Heart right ventricle (tissue), 16 donors: ENCODE measurements at places on chromosomes 1 and 21.

DNA sequence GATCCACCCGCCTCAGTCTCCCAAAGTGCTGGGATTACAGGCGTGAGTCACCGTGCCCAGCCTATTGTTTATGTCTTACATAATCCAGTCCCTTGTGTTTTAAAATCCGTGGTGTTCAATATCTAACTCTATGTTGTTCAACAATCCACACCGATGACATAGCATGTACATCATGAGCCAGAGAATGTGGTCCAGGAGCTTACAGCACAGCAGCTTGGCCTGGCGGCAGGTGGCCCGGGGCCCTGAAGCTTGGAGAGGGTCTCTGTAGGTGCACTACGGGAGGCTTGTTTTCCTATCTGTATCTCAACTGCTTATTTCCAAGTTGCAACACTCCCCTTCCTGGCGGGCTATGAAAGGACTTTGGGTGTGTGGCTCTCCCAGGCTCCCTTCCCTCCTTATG lies 138.4 kb downstream of the ADSS2 start:
- DNase-seq = no peak

- no peak for DNase-seq
These were observed 31.3 kb downstream of the SLC2A1 start for GRCh38 chr1:42927274-42927841.

- DNase-seq = peak; percentile 25
These were observed at the start of gene FYB2 for GRCh38 chr1:56819387-56819899. FYB2 (minus strand) TSS chr1:56819404; CDS start chr1:56819290, 114 bp downstream.

GRCh38 chr21:45932922-45933502 lies 48.6 kb upstream of the COL6A1 start:
- no peak for DNase-seq

GRCh38 chr1:15413563-15414444 lies 4.1 kb downstream of the EFHD2 start:
- DNase-seq = no peak

DNA sequence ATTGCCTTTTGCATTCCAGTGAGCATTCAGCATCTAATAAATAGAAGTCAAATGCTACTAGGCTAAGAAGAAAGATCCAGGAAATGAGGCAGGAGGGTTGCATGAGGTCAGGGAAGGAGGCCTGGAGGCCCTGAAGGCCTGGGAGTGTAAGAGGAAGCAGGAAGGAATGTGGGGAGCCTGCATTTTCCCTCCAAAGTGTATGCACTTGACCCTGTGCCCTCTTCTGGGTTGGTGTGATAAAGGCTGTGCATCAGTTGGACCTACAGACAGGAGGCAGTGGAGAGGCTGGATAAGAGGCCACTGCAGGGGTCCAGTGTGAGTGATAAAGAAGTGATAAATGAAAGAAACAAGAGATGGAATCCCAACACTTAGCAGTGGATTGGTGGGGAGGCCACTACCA lies 20.4 kb downstream of the KIAA1614 start:
- DNase-seq = no peak

DNA sequence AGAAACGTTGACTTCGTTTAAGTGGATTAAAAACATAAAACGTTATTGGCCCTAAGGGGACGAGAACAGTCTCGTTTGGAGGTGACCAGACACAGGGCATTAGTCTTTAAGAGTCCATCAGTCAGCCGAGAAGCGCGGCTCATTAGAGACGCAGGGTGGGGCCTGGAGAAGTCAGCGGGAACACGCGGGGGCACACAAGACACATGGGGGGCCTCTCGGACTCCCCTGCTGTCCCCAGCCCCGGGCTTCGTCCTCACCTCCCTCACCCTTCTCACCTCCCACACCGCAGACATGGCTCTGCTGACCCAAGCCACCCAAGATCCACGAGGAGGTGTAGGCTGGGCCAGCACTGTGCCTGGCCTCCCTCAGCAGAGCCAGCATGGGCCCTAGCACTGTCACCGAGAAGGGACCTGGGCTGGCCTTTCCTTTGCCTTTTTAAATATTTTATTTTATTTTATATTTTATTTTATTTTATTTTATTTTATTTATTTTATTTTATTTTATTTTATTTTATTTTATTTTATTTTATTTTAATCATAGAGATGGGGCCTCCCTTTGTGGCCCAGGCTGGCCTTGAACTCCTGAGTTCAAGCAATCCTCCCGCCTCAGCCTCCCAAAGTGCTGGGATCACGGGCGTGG lies 48.9 kb downstream of the MORN1 start:
- DNase-seq = peak; percentile 6

GRCh38 chr1:39139723-39140360 lies 64.7 kb upstream of the MACF1 start:
- DNase-seq = no peak

- no peak for DNase-seq
These were observed 173.7 kb downstream of the GABPA start for GRCh38 chr21:25908495-25908894.

GRCh38 chr1:9292361-9293240 lies at the start of gene SPSB1:
SPSB1 (plus strand) TSS chr1:9292894; CDS start chr1:9355892, 62,998 bp downstream.
- DNase-seq = peak; percentile 74

GRCh38 chr1:106266786-106267185 lies 789.7 kb upstream of the PRMT6 start:
- no peak for DNase-seq

GRCh38 chr1:214349781-214350180 lies 68.8 kb downstream of the SMYD2 start:
- no peak for DNase-seq

DNA sequence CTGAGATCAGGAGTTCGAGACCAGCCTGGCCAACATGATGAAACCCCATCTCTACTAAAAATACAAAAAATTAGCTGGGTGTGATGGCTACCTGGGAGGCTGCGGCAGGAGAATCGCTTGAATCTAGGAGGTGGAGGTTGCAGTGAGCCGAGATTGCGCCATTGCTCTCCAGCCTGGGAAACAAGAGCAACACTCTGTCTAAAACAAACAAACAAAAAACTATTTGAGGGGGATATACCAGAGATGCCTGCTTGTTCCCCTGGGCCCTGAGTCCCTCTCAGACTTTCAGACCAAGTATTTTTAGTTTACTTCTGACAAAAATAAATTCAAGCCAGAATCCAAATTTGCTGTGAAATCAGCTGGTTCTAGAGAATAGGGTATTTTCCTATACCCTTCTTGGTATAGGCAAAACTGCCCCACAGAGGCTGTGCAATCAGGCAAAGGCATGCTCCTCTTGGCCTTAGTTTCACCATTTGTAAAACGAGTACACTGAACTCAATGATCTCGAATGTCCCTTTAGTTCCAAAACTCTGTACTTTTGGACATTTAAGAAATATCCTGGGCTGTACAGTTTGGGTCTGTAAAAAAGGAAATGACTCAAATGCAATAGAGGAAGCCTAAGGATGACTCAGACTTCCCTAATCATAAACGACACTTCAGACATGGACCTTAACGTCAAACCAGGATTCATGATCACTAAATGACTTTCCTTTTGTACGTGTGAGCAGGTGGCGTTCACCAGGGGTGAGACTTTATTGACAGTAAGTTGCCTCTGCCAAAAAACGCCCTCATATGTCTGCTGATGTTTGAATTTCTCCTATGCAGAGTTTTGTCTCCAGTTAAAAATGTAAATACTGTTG lies 16.1 kb downstream of the ENSA start:
- no peak for DNase-seq

- DNase-seq = no peak
These were observed 32.2 kb downstream of the FMO3 start for GRCh38 chr1:171122893-171123292.

DNA sequence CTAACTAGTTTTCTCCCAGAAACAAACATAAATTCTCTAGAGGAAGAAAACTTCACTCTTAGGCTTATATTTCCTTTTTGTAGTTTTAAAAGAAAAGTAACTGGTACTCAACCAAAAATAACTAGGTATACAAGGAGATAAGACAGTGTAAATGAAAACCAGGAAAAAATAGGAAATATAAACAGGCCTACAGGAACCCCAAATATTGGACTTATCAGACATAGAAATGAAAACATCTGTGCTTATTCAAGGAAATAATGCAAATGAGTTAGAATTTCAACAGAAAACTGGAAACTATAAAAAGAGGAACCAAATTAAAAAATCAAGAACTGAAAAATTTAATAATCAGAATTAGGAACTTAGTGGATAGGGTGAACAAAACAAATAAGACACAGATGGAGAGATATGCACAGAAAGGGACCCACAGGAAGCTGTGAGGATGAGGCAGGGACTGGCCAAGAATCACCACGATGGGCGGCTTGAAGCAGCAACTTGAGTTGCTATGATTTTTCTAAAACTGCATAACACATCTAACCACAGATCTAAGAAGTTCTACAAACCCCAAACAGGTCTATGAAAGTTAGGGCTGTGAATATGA lies 67.5 kb upstream of the ACTRT2 start:
- no peak for DNase-seq
